NCI-H2107 (cell line): ENCODE measurements at places on chromosomes 6 and 20.

DNA sequence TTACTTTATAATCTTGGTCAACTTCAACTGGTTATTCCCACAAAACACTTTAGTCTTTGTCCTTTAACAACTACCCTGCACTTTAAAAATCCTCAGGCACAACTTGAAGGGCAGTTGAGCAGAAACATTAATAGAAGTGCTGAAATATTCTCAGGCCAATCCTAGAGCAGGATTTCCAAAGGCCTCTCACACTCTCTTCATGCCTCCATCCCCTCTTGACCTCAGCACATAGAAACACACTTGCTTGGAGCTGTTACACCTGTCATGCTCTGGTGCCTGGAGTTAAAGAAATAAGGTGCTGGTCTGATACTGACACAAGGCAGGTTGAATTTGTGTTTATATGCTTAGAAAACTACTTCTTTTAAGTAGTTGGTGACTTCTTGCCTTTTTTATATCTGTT is 618.8 kb upstream of the POU3F2 start:
- no peak for DNase-seq

DNA sequence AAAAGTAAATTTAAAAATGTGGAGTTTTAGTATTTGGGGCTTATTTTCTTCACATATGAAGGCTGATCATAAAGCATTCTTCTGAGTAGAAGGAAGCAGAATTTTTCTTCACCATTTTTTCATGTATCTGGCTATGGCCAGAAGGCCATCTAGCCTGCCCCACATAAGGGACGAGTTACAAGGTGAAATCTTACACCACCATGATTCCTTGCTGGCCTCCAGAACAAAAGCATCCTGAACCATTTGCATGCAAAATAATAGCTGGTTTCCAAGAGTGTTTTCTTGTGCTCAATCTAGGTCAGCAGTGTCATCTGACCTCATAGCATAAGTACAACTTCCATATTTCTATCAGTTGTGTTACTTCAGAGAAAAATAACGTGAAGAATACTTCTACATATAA is 93.1 kb downstream of the BMP5 start:
- DNase-seq: no peak

DNA sequence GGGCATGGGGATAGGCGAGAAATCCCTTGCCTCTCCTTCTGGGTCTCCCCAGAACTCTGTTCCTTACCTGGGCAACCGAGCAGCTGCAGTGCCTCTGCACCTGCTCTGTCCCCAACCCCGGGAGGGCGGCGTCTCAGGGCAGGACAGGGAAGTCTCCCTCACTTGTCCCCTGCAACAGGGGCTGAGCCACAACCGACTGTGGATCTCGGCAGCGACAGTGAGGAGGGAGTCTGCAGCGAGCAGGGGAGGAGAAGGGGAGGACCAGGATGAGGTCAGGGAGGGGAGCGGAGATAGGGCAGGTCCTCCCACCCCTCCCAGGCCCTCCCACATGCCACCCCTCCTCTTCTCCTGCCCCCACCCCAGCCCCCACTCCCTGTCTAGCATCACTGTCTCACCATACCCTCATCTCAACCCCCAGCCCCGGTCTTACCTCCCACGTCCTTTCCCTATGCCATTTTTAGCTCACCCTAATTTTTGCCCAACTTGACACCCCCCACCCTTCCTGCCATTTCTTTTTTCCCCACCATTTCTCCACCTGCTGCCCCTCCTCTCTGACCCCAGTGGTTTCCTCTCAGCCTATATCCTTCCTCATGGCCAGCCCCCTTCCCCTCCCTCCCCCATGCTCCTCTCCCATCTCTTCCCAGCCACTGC is at the start of gene TNXB:
TNXB (minus strand) TSS at position 225 of the 651 bp plus-strand sequence. CDS start 11,140 bp downstream, outside the sequence.
- DNase-seq: no peak

- DNase-seq: no peak
These were observed 16.6 kb upstream of the PLCB1 start for GRCh38 chr20:8115436-8115835.

- no peak for DNase-seq
These were observed 82.3 kb upstream of the CD83 start for GRCh38 chr6:14035071-14035847.

DNA sequence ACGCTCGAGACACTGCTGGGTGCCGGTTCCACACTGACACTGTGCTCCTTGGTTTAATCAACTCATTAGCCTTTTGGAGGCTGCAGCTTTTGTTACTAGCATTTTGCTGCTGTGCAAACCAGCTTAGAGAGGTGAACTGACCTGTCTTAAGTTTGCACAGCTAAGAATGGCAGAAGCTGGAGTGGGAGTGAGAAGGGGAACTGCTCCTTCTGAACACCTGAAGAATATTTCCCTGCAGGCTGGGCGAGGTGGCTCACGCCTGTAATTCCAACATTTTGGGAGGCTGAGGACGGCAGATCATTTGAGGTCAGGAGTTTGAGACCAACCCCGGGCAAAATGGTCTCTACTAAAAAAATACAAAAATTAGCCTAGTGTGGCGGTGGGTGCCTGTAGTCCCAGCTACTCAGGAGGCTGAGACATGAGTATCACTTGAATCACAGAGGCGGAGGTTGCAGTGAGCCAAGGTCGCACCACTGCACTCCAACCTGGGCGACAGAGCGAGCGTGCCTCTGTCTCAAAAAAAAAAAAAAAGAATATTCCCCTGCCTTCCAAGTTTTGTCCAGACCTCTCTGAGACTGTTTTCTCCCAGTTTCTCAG is 5.0 kb downstream of the CEBPB start:
- DNase-seq: no peak

- DNase-seq: no peak
These were observed 212.7 kb downstream of the BCKDHB start for GRCh38 chr6:80319196-80319595.

- DNase-seq: no peak
These were observed 176.9 kb upstream of the GGTLC1 start for GRCh38 chr20:24165301-24166122.

GRCh38 chr6:41334482-41335040 is 847 bp upstream of the NCR2 start:
- no peak for DNase-seq

GRCh38 chr6:111823831-111824607 is 49.2 kb downstream of the FYN start:
- no peak for DNase-seq

- DNase-seq: peak; percentile 35
These were observed 71.4 kb upstream of the PBOV1 start for GRCh38 chr6:138289739-138290138.

GRCh38 chr6:111171577-111172400 is 84.5 kb downstream of the SLC16A10 start:
- no peak for DNase-seq

DNA sequence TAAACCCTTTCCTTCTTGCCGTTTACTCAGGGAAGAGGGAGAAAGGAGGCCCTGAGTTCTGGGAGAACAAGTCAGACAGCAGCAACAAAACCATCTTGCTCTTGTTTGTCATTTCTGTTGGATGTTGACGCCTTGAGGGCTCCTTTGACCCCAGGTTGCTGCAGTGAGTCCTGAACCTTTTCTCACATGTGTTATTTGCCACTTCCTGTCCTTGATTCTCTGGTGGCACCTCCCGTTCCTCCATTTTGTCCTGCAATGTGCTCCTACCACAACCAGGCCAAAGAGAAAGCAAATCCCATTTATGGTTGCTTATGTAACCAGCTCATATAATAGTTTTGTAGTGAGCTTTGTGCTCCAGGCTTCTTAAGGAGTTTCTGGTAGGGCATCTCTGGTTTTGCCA is 66.6 kb upstream of the ADGRF4 start:
- no peak for DNase-seq

DNA sequence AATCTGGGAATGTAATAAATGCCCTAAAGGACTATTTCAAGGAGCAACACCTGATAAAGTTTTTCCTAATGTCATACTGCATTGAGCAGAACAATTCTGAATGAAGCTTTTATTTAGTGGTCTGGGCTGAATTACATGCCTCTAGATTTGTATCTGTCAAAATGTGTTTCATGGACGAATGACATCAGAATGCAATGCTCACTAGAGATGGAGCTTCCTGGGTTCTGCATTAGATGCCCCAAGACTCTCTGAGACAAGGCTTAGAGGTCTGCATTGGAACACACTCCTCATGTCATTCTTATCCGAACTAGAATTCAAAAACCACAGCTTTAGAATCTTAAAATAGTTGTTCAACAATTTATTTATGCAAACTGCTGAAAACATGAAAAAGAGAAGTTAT is 62.0 kb downstream of the SYNE1 start:
- DNase-seq: no peak

DNA sequence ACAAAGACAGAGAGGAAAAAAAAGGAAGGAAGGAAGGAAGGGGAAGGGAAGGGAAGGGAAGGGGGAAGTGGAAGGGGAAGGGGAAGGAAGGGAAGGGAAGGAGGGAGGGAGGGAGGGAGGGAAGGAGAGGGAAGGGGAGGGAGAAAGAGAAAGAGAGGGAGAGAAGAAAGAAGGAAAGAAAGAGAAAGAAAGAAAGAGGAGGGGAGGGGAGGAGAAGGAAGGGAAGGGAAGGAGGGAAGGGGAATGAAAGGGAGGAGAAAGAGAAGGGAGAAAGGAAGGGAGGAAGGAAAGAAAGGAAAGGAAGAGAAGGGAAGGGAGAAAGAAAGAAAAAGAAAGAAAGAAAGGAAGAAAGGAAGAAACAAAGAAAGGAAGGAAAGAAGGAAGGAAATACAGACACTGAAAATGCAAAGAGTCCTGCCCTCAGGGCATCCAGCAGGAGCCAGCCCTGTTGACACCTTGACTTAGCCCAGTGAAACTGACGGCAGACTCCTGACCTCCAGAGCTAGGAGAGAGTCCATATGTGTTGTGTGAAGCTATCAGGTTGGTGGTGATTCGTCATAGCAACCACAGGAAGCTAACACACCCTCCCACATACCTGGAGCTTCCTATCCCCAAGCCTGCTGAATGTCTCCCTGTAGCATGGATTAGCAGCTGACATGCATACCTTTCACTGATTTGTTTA is 58.7 kb upstream of the SULF2 start:
- no peak for DNase-seq

GRCh38 chr6:107965746-107966145 is 7.7 kb upstream of the SEC63 start:
- no peak for DNase-seq

- DNase-seq: no peak
These were observed 28.8 kb upstream of the ZBP1 start for GRCh38 chr20:57648878-57649616.

- no peak for DNase-seq
These were observed 297.1 kb downstream of the DHX35 start for GRCh38 chr20:39259010-39259803.

GRCh38 chr20:63060057-63060991 is 53.6 kb upstream of the BHLHE23 start:
- DNase-seq: peak; percentile 18

- DNase-seq: no peak
These were observed 8.4 kb downstream of the EMILIN3 start for GRCh38 chr20:41358230-41358629.

- DNase-seq: no peak
These were observed 94.9 kb downstream of the L3MBTL3 start for GRCh38 chr6:130113201-130113710.

GRCh38 chr6:136612666-136613389 is 62.6 kb upstream of the MAP7 start:
- DNase-seq: no peak

DNA sequence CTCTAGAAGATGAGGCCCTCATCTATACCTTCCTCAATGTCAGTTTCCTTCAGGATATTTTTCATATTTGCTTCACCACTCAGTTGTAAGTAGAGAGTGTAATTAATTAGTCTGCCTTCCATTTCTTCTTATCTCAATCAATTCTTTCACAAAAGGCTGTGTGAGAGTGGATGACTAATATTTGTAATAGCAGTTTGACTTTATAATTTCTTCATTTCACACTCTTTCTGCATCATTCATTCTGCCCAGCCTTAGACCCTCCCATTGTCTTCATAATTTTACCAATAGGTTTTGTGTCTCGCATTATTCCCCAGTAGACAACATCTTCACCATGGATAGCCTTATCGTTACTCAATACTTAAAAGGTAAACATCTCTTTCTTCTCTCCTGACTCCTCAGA is 1239.3 kb upstream of the MAP3K7 start:
- no peak for DNase-seq

DNA sequence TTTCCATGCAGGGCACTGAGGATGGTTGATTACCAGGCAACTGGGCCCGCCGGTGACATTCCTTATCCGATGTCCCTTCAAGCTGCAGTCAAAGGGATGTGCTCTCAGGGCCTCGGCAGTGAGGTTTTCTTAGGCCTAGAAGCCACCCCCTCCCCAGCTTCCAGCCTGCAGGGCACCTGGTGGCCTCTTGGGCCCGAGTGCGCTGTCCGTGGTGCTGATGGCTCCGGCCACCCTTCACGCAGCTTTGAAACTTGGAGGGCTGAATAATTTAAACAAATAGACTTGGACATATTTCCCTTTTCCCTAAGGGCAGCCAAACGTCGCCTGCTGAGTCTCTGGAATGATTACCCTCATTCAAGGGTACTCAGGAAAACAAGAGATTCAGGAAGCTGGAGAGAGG is 8.9 kb upstream of the MLN start:
- no peak for DNase-seq

DNA sequence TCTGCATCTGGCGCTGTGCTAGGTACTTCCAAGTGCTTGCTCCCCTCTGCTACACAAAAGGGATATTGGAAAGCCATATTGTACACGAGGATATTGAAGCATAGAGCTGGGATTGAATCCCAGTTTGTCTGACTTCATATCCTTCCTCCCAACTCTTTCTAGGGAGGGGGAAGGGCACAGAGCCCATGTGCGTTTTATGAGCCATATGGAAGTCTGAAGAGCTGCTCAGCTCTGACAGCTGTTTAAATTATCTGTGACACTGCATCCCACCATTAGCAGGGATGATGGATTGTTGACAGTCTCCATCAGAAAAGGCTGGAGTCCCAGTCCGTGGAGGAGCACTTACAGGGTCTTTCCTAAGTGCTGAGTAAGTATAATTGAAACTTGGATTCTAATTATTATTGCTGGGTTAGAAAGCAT is 18.4 kb downstream of the TIAM2 start:
- no peak for DNase-seq

GRCh38 chr20:38755324-38755910 is 7.2 kb downstream of the ACTR5 start:
- no peak for DNase-seq

DNA sequence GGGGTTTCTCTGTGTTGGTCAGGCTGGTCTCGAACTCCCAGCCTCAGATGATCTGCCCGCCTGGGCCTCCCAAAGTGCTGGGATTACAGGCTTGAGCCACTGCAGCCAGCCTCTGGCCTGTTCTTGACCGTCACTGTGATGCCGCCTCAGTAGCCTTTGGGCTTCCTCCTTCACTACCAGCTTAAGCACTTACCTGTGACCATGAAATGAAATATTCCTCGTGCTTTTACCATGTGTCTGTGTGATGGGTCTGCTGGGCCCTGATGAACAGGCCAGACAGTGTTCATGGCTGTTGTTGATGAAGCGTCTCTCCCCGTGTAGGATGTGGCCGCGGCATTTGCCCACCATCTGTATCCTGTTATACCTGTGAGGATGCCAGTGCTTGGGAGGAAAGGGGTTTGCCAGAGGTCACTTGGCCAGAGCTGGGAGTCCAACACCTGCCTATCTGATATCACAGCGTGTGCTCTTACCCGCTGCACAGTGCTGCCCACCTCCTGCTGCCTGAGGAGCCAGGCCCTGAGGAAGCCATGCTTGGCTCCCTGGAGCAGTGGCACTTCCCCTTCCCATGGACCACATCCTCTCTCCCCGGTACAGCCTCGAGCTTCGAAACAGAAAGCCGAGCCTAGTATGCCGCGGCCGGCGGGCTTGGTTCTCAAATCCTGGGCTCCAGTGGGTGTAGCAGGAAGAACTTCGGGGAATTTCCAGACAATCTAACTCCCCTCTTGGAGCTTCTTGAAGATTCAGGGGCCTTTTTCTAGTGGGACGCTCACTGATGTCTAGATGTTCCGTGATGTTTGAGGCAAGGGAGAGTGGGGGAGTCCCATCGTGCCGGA is 167.9 kb downstream of the ZDHHC14 start:
- DNase-seq: no peak
